Transverse colon (tissue), 4 donors: ENCODE measurements at places on chromosomes 12 and 14.

- DNase-seq, result no peak
These were observed 10.6 kb upstream of the NINJ2 start for GRCh38 chr12:673849-674248.

GRCh38 chr14:52860209-52860608, 68.8 kb upstream of the GNPNAT1 start:
- DNase-seq, result no peak

- DNase-seq, result no peak
These were observed 30.1 kb upstream of the DHRS7 start for GRCh38 chr14:60195179-60195810.

DNA sequence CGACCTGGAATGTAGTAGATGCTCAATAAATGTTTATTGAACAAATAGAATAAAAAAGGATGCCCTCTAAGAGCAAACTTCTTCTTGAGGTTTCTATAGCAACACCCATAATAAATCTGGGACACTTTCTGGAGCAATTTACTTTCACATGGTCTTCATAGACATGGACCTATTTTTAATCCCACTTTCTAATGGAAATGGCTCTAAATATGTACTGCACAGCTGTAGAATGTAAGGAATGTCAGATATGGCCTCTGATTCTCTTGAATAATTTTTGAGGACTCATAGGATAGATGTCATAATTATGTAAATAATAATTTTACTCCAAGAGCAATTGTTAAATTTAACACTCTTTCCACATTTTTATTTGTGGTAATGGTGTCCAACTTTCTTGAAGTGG, 133.5 kb upstream of the DAAM1 start:
- no peak for DNase-seq

DNA sequence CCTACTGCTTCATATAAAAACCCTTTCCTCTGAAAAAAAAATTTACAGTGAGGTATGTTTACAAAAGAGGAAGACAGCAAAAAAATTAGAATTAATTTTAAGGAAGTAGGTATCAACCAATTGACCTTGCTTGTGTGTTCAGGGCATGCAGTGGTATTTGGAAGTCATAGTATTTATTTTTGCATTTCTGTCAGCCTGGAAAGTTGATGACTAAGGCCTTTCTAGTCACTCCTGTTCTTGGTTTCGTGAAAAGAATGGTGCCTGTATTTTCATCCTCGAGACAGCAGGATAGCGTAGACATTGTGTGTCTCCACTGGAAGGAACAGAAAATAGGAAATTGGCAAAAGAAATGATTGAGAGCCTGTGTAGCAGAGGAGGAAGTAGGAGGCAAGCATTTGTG, 24.5 kb downstream of the SLC16A7 start:
- no peak for DNase-seq

DNA sequence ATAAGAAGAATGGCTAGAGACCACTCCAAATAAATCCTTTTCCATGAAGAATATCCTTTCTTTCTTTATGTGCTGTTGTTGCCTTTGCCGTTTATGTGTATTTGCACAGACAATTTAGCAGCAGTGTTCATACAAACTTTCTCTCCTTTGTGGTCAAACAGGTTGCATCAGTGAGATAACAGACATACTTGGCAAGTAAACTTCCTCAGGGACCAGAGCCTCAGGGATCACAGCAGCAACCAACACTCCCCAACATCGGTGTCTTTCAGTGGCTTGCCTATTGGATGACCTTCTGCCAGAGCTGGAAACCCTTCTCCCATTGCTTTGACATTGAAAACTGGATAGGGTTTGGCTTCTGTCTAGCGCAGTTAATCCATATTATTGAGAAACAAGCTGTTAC, 252.2 kb downstream of the BTG1 start:
- DNase-seq, result no peak

GRCh38 chr12:89289720-89290119, 62.6 kb downstream of the DUSP6 start:
- DNase-seq, result no peak

DNA sequence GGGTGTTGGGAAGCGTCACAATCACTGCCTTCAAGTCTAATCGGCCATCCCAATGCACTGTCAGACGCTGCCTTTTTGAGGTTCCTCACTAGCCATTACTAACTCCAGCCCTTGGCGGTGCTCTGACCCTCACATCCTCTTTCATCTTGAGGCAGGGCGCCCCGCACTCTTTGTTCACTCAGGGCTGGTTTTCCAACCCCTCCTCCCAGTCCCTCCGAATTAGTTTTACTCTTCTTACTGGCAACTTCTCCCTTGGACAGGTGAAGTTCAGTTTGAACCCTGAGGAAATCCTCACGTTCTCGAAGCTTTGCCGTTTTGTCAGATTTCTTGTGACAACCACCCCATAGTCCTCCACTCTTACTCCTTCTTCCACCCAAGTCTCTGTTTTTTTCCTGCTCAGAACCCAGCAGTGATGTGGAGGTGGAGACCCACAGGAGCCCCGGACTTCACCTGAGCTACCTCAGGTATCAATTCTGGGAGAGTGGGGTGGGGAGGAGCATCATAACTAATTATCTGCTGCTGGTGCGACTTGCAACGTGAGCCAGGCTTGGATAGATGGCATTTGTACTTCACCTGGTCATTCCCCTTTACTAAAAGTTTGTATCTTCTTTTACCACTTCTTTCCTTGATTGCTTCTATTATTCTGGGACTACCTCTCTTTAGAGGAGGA, 757 bp downstream of the ZC3H10 start:
- no peak for DNase-seq

DNA sequence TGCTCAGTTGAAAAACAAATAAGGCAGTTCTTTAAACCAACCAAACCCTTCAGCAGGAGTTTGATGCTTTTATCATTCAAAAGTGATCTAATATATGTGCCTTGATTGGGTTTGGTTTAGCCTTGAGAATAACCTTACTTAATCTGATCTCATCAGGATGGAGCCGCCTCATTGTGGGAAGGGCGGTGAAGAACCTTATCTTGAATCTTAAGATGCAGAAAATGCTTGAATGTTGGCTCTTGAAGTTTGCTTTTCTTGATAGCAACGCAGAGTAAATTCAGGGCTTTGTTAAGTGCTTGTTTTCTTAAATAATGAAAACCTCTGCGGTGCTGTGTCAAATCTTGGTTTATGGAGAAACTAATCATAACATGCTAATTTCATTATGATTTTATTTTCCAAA, 138.2 kb downstream of the MON2 start:
- DNase-seq, result no peak

- peak; percentile 62 for DNase-seq
These were observed 24.8 kb downstream of the CLECL1 start for GRCh38 chr12:9707864-9708808.

GRCh38 chr14:46540986-46541385, 110.6 kb downstream of the RPL10L start:
- DNase-seq, result no peak

DNA sequence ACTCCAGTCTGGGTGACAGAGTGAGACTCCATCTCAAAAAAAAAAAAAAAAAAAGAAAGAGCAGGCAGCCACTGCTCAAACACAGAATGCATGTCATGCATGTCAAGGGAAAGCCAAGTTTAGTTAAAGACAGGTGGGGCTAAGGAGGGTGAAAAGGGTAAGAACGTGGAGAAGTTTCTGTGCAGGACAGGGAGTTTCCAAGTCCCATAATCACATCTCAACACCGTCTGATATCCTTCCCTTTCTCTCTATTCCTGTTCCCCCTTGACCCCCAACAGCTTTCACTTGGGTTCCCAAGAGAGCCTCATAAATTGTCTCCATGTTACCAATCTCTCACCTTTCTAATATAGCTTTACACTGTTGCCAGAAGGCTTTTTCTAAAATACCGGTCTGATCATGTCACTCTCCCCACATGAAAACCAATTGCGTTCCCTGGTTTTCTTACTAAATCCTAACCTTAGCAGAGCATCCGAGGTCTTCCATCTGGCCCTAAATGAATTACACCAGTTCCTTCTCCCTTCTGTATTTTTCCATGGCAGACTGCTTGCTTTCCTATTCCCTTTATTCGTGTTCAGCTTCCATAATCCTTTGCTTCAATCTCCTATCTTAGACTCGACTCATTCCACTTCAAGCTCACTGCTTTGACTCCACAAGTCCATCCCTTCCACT, 37.0 kb downstream of the LIMA1 start:
- DNase-seq, result no peak

GRCh38 chr12:52245962-52246569, 13.0 kb downstream of the KRT7 start:
- DNase-seq, result no peak

- DNase-seq, result no peak
These were observed 130.8 kb upstream of the PRKD1 start for GRCh38 chr14:30058401-30058800.

- DNase-seq, result peak; percentile 59
These were observed 86.3 kb downstream of the VWF start for GRCh38 chr12:6038160-6038559.

GRCh38 chr14:65789363-65789762, 376.8 kb downstream of the FUT8 start:
- DNase-seq, result no peak

DNA sequence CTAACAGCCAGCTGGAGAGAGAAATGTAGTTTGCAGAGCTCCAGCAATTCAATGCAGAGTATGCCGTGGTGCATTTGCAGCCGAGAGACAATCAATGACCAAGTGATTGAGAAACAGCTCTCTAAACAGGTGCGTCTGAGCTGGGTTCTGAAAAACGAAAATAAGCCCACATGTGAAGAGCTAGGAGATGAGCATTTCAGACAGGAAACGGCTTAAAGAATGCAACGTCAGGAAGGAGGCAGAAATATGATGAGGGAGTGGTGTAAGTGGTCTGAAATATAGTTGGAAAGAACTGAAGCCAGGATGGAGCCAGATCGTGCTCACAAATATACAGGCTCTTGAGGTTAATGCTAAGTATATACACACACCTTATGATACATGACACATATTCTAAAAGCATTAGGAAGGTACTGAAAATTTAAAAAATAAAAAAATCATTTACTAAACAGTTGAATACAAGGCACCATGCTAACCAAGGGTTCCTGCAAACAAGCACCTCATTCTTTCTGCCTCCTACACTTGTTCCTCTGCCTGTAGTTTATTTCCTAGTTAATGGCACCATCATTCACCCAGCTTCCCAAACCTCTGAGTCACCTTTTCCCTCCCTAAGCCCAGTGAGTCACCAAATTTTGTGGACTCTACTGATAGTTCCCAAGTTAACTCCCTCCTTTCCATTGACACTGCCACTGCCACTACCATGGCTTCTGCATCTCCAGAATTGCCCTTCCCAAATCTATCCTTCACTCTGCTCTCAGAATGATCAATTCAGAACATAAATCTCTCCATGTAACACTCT, 2.3 kb upstream of the GARIN2 start:
- DNase-seq, result peak; percentile 14

DNA sequence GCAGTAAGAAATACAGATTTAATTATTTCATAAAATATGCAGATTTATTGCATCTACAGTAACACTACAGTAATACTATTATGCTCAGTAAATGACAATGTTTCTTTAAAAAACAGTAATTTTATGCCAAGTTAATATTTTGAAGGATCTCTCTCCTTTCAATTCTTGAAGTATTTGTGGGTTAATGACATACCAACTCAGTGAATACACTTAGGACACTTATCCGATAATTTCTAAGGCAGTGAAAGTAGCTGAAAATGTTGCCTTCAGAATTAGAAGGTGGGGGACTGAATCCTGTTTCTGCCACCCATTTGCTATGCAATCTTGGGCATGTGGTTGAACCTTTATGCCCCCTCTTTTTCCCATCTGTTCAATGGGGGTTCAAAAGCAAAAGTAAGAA, 24.8 kb upstream of the IFNG-AS1 start:
- no peak for DNase-seq

GRCh38 chr12:94165670-94166364, 17.4 kb downstream of the PLXNC1 start:
- no peak for DNase-seq

- no peak for DNase-seq
These were observed 92.7 kb upstream of the DNM1L start for GRCh38 chr12:32586390-32586789.

GRCh38 chr12:130800312-130800711, 38.7 kb downstream of the STX2 start:
- no peak for DNase-seq
